Calu3 (cell line): ENCODE measurements at places on chromosomes 3 and 15. TPM values are rescaled to one million over a fixed set of nuclear protein-coding genes. Genes with fewer than 3 reads are reported as not detected.

The ZNF662 gene
- 1.1 and 1.2 TPM in 2 replicates for total RNA-seq

The LRRN1 gene
- total RNA-seq = 12.6 and 22.1 TPM in 2 replicates

The SPATA12 gene
- total RNA-seq = 0.47 and 0.64 TPM in 2 replicates

The C2CD4A gene
- 17.1 and 17.6 TPM in 2 replicates for total RNA-seq

The RETNLB gene
- total RNA-seq = not detected in 2 replicates

The A4GNT gene
- not detected in 2 replicates for total RNA-seq

The CPNE9 gene
- not detected in 2 replicates for total RNA-seq

The ROBO1 gene
- 29.6 and 33.9 TPM in 2 replicates for total RNA-seq

The PDZRN3 gene
- not detected in 2 replicates for total RNA-seq

The P2RY12 gene
- total RNA-seq = not detected in 2 replicates

The EPHA3 gene
- 28.8 and 31.6 TPM in 2 replicates for total RNA-seq

The CKMT1A gene
- total RNA-seq = 0.66 and 1.2 TPM in 2 replicates

The DLEC1 gene
- 0.28 and 0.78 TPM in 2 replicates for total RNA-seq

The GABRR3 gene
- total RNA-seq = not detected in 2 replicates

The FAN1 gene
- total RNA-seq = 6.3 TPM in 2 replicates

The PARL gene
- total RNA-seq = 80.4 and 84.3 TPM in 2 replicates

The MYL3 gene
- total RNA-seq = not detected in 2 replicates

The CLRN1 gene
- total RNA-seq = not detected in 2 replicates

The HIGD2B gene
- 0.34 TPM in 1 of 2 replicates, not detected in the other for total RNA-seq

The RPL29 gene
- 747 and 782 TPM in 2 replicates for total RNA-seq

The FES gene
- total RNA-seq = 1.6 and 1.7 TPM in 2 replicates

The SLC25A26 gene
- 15.3 and 15.8 TPM in 2 replicates for total RNA-seq
